ENCODE measurements at places on chromosomes 11 and 22.

- no peak for DNase-seq
Observed at GRCh38 chr22:33357981-33358399, 299.8 kb upstream of the SYN3 start.

GRCh38 chr11:129576652-129577051, 201.0 kb downstream of the BARX2 start:
- DNase-seq, result no peak

DNA sequence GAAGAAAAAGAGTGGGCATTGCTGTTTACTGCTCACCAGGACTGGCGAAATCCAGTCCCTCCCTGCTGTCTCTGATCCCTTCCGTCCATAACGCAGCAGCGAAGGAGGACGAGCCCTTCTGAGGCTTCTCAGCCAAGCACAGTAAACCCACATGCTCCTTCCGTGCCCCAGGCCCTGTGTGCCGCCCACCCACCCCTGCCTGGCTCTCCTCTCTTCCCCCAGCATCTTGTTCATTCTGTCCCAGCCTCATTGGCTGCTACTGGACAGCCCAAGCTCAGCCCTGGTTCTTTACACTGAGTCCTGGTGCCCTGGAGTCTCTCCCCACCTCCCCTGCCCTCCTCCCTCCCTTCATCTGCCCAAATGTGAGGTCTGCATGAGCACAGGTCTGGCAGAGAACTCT, 559.7 kb downstream of the BRD1 start:
- DNase-seq, result no peak

DNA sequence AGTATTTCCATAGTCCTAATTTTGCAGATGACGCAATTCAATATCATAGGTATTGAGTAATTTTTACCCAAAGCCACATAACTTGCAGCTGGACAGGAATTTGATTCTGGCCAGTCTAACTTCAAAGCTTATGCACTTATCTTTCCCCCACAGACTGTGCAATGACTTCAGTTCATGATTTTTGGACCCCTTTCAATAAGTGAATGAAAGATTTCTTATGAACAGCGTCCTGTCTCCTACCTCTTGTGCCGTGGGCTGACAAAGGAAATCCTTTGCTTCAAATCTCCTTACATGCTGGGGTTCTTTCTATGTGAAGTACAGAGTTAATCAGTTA, 217.7 kb upstream of the KIRREL3 start:
- DNase-seq, result no peak

DNA sequence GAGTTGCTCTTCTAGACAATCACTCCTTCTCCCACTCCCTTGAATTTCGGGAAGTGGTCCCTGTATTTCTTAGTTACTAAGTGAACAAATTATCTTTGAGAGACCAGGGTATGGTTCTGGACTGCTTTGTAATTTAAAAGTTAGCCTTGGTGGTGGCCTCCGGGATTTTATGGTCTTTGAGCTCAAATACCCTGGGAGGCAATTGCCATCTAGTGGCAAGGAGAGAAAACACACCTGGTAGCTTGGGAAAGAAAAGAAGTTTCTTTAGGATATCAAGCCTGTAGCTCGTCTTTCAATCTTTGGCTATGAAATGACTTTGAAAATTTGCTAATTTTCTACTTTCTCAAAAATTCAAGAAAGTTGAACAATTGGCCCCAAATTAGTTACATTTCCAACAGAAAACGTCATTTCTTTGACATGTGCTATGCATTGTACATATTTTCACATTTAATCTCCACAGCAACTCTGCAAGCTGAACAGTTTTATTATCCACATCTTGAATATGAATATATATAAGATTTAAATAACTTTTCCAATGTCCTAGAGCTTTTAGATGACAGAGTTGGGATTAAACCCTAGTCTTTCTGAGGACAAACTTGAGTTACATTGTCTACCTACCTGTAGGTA, 39.1 kb downstream of the MMP27 start:
- no peak for DNase-seq

DNA sequence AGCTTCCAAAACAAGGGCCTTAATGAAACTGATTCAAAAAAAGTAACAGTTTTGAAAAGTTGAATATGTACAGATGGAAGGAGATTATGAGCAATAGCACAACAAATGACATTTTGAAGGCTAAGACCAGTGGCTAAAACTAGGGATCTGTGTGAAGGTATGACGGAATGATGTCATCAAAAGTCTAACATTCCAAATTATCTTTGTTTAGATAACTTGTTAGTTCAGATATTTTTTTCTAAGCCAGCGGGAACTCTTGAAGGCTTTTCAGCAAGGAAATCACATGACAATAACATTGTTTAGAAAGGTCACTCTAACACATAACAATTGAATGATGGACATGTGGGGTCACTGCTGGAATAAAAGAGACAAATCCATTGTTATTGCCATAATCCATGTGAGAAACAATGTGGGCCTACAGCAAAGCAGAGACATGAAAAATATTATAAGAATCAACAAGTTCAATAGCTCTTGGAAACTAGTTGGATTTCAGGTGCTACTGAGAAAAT, 260.5 kb downstream of the CASP12 start:
- no peak for DNase-seq

DNA sequence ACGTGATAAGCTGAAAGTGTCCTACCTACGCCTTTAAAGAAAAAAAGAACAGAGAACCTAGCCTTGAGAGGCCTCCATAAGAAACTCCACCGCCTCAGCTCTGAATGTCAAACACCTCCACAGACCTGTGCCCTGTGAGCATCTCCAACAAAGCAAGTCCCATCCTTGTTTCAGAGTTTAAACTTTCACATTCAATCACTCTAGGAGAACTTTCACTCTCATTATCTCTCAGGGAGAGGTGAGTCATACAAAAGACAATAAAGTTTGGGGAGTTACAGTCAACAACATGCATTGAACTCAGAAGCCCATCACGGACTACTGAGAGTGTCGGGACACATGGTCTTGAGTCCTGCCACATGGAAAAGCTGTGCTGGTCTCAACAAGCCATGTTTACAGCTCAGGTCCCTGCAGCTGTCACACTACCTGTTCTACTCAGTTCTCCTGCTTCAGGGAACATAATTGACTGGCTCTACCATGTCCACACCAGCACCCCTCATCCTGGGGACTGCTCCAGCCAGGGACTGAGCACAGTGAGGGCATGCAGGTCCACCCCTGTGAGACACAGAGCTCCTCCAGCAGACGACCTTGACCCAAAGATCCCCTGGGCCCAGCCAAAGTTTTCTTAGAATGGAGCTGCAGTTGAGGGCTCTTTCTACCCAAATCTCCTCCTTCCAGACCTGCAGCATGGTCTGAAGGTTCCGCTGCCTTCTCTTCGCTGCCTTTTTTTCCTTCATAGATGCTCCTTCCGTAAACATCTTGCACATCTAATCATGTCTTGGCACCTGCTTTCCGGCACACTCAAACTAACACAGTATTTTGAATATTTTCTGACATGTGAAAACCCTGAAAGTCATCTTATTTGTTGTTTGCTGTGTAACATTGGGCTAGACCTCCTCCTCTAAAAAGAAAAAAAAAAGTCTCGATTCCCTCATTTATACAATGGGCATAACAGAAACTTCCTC, 114.9 kb downstream of the ETS1 start:
- DNase-seq, result no peak

GRCh38 chr22:46827781-46828180, 65.3 kb downstream of the TBC1D22A start:
- DNase-seq, result no peak

DNA sequence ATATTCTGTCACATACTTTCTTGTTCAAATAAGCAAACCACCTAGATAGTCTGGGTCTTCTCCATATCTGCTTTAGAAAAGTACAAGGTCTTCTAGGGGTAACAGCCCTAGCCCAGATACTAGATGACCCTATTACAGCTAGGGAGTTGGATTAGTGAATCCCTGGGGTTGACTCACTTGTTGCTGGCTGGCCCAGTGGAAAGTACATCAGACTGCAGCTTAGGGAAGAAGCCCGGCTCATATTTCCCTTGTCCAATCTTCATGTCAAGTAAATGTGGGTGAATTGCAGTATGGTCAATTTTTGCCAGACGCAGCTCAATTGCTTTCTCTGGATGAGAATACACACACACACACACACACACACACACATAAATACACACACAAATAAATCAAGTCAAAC, 79.1 kb upstream of the SCUBE2 start:
- no peak for DNase-seq

DNA sequence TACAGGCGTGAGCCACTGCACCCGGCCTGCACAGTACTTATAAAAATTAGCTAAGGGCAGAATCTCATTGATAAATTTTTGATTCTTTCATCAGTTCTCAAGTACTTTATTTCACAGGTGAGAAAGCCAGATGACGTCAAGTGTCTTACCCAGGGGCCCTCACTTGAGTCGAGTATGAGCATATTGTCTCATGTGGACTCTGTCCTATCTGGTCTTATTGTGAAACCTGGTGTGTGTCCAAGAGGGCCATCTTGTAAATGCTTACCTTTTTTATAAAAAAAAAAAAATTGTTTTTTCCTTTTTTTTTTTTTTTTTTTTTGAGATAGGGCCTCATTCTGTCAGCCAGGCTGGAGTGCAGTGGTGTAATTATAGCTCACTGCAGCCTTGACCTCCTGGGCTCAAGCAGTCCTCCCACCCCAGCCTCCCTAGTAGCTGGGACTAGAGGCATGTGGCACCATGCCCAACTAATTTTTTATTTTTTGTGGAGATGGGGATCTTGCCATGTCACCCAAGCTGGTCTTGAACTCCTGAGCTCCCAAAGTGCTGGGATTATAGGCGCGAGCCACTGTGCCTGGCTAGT, 6.0 kb downstream of the ACO2 start:
- DNase-seq, result no peak

GRCh38 chr22:50532824-50533796, 3.3 kb upstream of the TYMP start:
- no peak for DNase-seq

- peak; percentile 46 for DNase-seq
Observed at GRCh38 chr11:6926208-6927029, at the start of gene ZNF215. ZNF215 (plus strand) TSS chr11:6926426; CDS start chr11:6932273, 5,847 bp downstream.

GRCh38 chr11:29844701-29845379, 172.0 kb downstream of the KCNA4 start:
- DNase-seq, result no peak

DNA sequence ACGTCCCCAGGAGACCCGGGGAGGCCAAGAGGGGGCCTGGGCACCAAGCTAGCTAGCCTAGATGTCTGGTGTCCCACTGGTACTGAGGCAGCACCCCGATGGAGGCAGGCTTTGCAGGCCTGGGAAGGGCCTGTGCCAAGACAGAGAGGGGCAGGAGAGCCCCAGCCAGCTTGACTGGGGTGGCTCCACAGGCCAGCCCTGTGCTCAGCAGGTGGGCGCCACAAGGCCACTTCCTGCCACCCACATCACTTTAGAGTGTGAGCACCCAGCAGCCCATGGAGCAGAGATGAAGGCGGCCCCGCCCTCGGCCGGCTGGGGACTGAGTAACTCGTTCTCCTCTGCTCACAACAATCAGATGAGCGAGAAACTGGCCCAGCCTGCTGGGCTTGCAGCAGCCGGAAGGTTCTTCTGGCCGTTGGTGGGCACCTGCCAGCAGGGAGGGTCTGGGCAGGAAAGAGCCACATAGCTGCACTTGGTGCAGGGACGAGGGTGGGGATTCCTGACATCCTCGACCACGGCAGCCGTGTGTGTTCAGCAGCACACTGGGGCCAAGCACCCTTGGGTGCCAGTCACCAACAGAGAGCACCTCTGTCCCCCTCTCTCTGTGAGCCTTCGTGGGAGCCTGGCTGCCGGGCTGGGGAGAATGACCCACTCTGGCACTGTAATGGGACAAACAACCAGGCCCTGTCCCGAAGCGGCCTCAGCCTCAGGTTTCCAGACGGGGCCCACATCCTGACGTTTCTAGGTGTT, 7.6 kb downstream of the OSBPL5 start:
- DNase-seq, result no peak

- DNase-seq, result no peak
Observed at GRCh38 chr11:57905439-57905838, 118.2 kb upstream of the OR9Q1 start.

- DNase-seq, result no peak
Observed at GRCh38 chr11:35347173-35347878, 72.0 kb downstream of the SLC1A2 start.

GRCh38 chr11:22163394-22163797, 29.5 kb upstream of the ANO5 start:
- no peak for DNase-seq

DNA sequence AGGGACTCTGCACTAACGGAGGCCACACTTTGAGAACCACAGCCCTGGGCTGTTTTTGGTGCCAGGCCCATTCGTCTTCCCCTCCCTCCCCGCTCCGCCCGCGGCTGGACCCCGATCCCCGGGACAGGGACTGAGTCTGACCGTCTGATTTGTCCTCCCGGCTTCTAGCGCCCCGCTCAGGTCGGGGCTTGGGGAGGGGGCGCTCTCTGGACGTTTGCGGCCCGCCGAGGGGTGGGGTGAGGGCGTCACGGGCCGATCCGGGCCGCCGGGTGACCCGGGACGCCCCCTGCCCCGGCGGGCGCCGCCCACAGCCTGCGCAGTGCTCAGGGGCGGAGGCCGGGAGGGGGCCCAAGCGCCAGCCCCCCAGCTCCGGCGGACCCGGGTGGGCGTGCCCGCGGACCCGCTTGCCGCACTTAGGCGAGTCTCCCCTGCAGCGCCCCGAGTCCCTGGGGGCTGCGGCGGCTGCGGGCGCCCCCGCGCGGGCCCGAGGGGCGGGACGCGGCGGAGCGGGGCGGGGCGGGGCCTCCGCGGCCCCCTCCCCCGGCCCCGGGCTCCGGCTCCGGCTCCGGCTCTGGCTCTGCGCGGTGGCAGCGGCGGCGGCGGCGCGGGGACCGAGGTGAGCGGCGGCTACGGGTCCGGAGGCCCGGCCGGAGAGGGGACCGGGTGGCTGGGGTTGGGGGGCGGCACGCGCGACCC, 33.7 kb upstream of the PRR5 start:
- no peak for DNase-seq

- no peak for DNase-seq
Observed at GRCh38 chr22:27335102-27335660, 466.4 kb downstream of the MN1 start.

GRCh38 chr11:80783561-80783960, 1342.7 kb upstream of the TENM4 start:
- no peak for DNase-seq

DNA sequence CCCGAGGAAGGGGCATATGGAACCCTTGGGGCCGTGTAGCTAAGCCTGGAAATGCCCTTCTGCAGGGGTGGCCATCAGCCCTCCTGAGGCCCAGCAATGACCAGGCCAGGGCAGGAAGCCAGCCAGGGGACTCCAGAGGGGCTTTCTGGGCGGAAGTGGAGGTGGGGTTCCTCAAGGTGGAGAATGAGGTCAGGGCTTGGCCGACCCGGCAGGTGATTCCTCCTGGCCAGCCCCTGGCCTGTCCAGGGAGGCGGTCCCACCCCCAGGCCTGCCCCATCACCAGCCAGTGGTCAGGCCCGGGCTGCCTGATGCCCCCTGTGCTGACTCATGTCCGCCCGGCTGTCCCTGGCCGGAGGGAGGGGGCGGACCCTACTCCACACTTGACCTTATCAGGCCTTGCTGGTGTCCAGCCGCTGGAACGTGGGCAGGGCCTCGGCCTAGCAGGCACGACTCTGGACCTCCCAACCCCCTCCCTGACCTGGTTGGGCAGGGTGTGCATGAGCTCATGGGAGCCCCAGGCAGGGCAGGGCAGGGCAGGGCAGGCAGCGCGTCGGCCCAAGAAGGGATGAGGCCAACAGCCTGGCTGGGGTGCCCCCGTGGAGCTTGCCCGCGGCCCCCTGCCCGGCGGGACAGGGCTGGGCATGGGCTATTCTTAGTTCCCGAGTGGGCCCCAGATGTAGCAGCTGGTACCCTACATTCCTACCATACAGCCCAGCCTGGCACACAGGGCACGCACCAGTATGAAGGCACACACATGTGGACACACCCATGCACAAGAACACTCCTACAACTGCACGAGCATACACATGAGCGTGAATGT, 35.9 kb downstream of the RPL3 start:
- DNase-seq, result no peak

GRCh38 chr11:38014405-38014804, 1416.4 kb upstream of the RAG2 start:
- no peak for DNase-seq

Measured in stimulated activated CD4-positive, alpha-beta T cell treated with anti-CD3 and anti-CD28 coated beads, Interleukin-2, amount 100 ng/mL, for 48 hours (primary cell).